Activated naive CD4-positive, alpha-beta T cell (primary cell): ENCODE measurements at places on chromosomes 6 and 20.

- no peak for DNase-seq
These were observed 52.5 kb downstream of the MMUT start for GRCh38 chr6:49410564-49410963.

- no peak for DNase-seq
These were observed 431.0 kb upstream of the IRAK1BP1 start for GRCh38 chr6:78436335-78436734.

GRCh38 chr6:5132731-5133130 lies 47.6 kb downstream of the PPP1R3G start:
- no peak for DNase-seq

GRCh38 chr20:38032585-38033329 lies 499 bp downstream of the TTI1 start:
- no peak for DNase-seq

DNA sequence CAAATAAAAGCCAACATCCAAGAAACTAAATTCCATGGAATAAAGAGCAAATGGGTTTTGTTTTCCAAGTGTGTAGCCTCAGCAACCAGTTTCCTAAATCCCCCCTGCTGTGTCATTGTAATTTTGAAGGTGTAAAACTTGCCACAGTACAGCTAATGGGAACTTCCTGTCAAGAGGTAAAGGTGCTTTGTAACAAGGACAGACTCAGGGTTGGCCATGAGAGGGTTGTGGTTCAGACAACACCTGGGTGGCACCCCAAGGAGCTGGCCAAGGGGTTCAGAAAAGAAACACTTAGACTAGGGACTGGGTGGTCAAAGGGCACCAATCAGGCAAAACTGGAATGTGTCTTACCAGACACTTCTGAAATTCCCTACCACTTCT lies 52.4 kb upstream of the LYRM2 start:
- DNase-seq, result no peak

DNA sequence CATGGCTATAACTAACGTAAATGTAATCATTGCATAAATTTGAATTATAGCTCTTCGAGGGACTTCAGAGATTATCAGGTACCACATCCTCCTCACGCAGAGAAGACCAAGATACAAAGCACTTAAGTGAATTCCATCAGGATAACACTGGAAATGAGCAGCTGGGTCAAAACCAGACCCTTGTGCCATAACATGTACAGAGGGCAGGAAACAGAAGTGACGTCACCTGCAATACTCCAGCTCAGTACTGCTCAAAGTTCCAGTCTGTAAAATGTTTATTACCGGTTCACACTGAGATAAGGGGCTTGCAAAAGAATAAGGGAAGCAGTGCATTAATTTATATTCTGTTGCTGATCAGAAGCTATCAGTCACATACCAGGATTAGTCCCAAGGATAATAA lies 45.8 kb downstream of the RGS17 start:
- no peak for DNase-seq

- no peak for DNase-seq
These were observed 81.8 kb downstream of the EDN3 start for GRCh38 chr20:59382157-59382725.

- no peak for DNase-seq
These were observed 304.1 kb downstream of the LAMA2 start for GRCh38 chr6:129186988-129187387.

DNA sequence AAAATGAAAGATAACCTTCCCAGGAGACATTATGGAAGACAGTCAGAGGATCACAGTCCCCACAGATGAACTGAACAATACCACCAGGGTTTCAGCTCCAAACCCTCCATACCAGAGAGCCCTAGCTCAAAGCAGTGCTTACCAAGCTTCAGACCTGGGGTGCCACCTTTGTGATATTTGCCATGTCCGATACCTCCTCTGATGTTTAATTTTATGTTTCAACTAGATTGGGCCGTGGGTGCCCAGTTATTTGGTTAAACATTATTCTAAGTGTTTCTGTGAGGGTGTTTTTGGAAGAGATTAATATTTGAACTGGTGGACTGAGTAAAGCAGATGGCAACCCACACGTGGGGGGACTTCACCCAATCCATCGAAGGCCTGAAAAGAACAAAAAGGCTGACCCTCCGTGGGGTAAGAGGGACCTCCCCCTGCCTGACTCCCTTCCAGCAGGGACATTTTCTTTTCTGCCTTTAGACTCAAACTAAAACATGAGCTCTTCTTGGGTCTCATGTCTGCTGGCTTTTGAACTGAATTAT lies 11.8 kb downstream of the SCML4 start:
- no peak for DNase-seq

GRCh38 chr20:40860487-40860902 lies 168.1 kb upstream of the TOP1 start:
- no peak for DNase-seq

- DNase-seq, result no peak
These were observed 821 bp downstream of the DHX35 start for GRCh38 chr20:38962928-38963401.

- DNase-seq, result no peak
These were observed 123.5 kb downstream of the LMBRD1 start for GRCh38 chr6:69673298-69673697.

DNA sequence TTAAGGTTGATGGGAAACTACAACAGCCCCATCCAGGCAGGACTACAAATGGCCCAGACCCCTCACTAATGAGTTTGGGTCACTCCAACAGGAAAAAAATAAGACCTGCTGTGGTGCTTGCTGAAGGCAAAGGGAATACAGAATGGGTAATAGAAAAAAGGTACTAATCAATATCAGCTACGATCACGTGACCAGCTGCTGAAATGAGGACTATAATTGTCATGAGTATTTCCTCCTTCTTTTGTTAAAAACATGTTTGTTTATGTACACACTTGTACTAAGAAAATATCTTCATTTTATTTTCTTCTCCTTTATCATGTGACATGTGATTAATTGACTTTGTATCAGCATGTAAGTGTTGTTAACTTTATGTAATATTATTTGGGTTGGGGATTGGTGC lies 199.9 kb downstream of the GJA1 start:
- no peak for DNase-seq

DNA sequence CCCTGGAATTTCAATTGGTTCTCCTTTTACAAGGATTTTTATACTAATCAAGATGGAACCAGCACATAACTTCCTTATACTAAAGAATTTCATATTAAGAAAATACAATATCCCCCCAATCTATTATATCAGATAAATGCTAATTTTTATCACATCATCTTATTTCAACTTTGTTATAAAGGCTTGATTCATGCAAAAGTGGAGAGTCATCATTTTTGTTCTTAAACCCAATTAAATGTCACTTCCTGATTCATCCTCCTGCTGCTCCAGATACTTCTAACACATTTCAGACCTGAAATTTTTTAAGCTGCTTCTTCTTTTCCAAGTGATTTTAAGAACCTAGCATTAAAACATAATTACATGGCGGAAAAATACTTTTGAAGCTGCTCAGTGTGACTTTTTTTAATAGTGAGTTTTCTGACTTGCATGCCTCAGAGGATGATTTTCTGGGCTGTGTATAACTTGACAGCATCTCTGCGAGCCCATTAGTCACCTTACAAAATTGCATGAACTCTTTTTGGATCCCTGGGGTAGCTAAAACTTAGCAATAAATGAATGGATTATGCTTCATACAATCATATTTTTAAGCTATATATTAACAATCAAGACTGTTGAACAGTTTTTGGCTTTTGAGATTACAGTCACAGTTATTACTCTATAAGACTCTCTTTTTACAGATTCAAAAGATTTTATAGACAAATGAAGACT lies 134.1 kb downstream of the ELOVL4 start:
- no peak for DNase-seq

DNA sequence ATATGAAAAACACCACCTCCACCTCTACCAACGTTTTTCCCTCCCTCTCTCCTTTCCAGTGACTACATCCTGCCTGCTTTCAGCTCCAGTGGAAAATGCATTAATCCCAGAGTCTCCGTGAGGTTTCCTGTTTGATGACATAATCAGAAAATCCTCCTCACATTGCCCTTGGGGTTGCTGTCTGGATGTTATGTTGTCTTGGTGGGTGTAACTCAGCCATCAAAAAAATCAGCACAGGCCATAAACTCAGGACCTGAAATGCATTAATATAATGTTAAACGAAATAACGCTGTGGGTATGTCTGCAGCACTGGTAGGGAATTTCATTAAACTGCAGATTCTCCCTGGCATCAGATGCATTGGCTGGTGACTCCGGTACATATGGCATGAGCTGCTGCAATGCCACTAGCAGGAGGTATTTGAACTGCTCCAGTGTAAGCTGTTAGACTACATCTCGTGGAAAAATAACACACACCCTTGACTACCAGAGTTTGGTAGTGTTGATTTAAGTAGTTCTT lies 297.8 kb downstream of the PRL start:
- DNase-seq, result no peak

- DNase-seq, result no peak
These were observed 10.9 kb upstream of the MRS2 start for GRCh38 chr6:24391756-24392405.

- no peak for DNase-seq
These were observed 8.5 kb upstream of the SPO11 start for GRCh38 chr20:57321142-57321541.

DNA sequence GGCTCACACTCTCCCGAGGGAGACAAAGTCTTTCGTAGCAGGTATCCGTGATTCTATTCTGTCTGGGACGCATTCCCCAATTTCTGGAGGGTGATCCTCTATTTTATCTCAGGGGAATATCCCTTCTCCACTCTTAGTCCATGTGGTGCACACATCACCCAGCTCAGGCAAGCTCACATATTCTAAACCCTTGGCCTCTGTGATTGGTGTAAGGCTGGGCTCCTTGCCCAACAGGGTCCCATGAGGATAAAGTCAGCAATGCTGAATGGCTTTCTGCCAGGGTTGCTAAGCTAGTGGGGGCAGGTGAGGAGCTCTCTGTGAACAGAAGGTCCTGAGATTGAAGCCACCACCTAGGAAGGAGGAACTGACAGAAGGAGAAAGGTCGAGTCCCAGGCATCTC lies 137.2 kb downstream of the CDH26 start:
- no peak for DNase-seq

DNA sequence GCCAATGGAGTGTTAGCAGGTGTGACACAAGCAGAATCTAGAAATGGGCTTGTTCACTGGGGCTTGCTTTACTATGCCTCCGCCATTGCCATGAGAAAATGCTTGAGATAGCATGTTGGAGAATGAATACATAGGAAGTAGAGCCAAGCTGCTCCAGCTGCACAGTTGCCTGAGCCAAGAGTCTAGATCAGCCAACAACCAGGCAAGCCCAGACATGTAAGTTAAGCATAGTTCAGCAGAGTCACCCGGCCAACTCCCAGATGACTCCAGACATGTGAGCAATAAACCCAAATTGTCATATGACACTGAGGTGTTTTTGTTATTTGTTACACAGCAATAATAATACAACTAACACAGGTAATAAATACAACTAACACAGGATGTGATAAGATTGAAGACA lies 167.9 kb downstream of the HAO1 start:
- DNase-seq, result no peak

- no peak for DNase-seq
These were observed 33.2 kb upstream of the TASP1 start for GRCh38 chr20:13671916-13672378.

DNA sequence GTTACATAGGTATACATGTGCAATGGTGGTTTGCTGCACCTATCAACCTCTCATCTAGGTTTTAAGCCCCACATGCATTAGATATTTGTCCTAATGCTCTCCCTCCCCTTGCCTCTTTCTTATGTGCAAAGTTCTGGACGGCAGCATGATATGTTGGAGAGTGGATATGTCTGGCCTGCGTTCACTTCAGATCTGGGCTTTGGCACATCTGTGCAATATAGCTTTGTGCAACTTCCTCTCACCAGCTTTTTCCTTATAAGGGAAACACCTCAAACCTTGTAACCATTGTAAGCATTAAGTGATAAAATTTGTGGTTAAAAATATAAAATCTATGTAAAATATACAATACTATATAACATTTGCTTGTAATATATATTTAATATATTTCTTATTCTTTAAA lies 288.0 kb downstream of the PHACTR1 start:
- DNase-seq, result no peak

- DNase-seq, result no peak
These were observed 25.9 kb upstream of the GTSF1L start for GRCh38 chr20:43752561-43753301.

- DNase-seq, result no peak
These were observed 10.4 kb downstream of the TRIM31 start for GRCh38 chr6:30102414-30102969.

DNA sequence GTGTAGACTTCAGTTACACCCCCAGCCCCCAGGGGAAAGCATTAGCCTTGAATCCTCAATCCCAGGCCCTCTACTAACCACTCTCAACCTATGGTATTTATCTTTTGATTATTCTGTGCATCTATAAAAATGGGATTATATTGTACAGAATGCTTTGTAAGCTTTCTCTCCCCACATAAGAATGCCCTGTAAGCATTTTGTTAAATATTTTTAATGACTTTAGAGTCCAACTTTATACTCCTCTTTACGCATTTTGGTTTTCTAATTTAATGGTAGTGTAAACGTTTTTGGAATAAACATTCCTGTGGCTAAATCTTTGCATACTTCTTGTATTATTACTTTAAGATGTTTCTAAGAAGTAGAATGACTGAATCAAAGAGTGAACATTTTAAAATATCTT lies 35.4 kb downstream of the FBXO9 start:
- DNase-seq, result no peak

- no peak for DNase-seq
These were observed 44.2 kb downstream of the COL11A2 start for GRCh38 chr6:33147807-33148666.

DNA sequence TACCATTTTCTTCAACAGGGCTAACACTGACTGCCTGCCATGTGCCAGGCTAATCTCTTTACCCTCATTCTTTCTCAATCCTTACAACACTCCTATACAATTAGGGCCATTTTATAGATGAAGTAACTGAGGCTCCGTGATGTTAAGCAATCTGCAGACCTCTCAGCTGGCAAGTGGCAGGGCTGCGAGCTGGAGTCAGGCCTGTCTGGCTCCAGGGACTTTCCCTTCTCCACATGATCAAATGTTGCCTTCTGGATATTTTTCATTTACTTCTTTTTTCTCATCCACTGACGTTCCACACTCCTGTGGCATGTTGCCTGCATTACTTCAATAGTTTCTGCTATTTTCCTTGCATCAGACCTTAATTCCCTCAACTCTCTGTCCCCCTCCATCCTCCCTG lies 55.2 kb upstream of the TAGAP start:
- DNase-seq, result no peak

DNA sequence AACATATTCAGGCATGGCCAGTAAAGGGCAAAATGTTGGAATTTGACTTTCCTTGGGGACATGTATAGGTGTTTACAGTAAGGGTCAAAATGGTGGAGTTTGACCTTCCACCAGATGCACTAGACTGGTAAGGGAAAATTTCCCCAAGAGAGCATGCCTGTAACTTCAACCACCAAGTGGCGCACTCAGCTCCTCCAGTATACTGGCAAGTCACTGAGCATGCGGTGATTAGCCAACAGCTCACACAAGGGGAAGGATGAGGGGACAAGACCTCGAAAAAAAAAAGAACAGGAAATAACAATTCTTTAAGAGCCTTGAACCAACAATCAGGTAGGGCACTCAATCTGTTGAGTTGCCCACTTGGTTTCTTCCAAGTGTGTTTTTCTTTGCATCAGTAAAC lies 140.9 kb downstream of the EYS start:
- DNase-seq, result no peak
